Keratinocyte (primary cell): ENCODE measurements at places on chromosomes 7 and 10. TPM values are rescaled to one million over a fixed set of nuclear protein-coding genes. Genes with fewer than 3 reads are reported as not detected.

The GPR37 gene
- 0.28 to 0.91 TPM (median 0.58 TPM) in 3 replicates for polyA plus RNA-seq

The CCDC146 gene
- 3.0 to 5.7 TPM (median 5.2 TPM) in 3 replicates for polyA plus RNA-seq

The STRIP2 gene
- 9.5 to 18.6 TPM (median 12.5 TPM) in 3 replicates for polyA plus RNA-seq

The RBP3 gene
- not detected in 3 replicates for polyA plus RNA-seq

The ATOH7 gene
- polyA plus RNA-seq: 0.04 to 0.07 TPM in 2 of 3 replicates, not detected in the other

The ANLN gene
- polyA plus RNA-seq: 12.6 to 65.8 TPM (median 55.6 TPM) in 3 replicates
